ENCODE measurements at places on chromosomes 2 and 18.

GRCh38 chr2:16632598-16632997 lies 33.0 kb downstream of the CYRIA start:
- no peak for DNase-seq

GRCh38 chr2:169300636-169301530 lies 61.5 kb downstream of the LRP2 start:
- DNase-seq = no peak

- DNase-seq = no peak
Measured at GRCh38 chr2:188852772-188853171, 121.4 kb upstream of the COL3A1 start.

DNA sequence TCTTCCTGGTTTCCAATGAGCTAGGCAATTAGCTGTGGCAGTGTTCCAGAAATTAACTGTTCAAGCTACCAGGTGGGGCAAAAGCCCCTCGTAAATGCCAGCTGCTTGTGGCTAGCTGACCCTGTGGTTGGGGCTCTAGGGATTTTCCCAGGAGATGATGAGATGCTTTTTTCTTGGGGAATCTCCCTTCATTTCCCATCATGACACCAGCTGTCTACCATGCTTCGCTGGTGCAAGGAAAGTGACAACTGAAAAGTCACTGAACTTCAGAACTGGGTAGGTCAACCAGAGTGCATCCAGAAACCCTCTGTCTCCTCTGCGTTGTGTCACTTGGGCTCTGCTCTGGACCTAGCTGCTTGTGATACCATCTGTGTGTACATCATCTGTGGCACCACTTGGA lies 386.5 kb upstream of the DCC start:
- no peak for DNase-seq

- DNase-seq = no peak
Measured at GRCh38 chr2:46177461-46178089, 119.6 kb upstream of the EPAS1 start.

DNA sequence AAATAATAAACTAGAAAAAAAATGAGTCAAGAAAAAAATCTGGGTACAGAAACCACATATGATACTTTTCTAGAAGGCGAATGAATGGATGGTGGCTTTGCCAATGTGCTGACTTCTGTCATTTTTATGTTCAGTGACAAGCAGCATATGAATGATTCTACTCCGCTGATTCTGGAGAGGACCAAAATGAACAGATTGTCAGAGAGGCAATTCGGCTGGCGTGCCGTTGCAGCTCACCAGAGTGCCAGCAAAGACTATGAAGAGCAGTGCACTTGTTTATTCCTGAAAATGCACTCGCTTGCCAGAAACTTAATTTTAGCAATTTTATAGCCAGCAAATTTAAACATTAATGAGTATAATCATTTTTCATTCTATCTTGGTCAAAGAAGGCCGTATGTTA lies 105.9 kb upstream of the NYAP2 start:
- no peak for DNase-seq

- DNase-seq = no peak
Measured at GRCh38 chr2:74959106-74959751, 786 bp downstream of the POLE4 start.

- DNase-seq = no peak
Measured at GRCh38 chr2:60357996-60358395, 195.5 kb downstream of the BCL11A start.

DNA sequence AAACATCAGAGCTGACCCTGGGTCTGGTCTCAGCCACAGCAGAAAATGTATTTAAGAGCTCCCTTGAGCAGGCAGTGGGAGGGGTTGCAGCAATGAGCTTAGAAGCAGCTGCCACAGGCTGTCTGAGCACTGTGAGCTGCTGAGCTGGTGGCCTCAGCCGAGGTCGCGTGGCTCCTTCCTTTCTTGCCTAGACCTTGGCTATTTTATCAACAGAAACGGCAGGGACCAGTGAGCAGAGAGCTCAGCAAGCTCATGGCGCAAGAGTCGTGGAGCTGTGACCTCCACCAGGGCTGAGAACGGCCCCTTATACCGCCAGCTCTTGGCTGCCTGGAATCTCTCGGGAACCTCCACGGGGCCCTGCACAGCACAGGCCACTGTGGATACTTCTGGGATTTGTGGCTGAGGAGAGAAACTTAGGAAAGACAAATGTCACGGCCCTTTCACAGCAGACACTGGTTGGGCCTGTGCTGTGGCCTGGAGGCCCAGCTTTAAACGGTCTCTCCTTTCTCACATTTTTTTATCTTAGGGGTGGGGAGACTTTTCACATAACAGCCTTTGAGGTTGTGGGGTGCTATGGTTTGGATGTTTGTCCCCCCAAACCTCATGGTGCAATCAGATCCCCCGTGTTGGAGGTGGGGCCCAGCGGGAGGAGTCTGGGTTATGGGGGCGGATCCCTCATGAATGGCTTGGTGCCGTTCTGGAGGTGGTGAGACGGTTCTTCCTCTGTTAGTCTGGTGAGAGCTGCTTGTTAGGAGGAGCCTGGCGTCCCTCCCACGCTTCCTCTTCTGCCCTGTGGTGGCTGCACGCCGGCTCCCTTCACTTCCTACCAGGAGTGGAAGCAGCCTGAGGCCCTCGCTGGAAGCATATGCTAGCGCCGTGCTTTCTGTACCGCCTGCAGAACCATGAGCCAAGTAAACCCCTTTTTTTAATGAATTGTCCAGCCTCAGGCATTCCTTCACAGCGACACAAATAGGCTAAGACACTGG lies 1.7 kb downstream of the ALLC start:
- DNase-seq = no peak

- no peak for DNase-seq
Measured at GRCh38 chr18:7677424-7677823, 110.3 kb downstream of the PTPRM start.

GRCh38 chr2:17461087-17461475 lies 57.2 kb downstream of the RAD51AP2 start:
- DNase-seq = no peak

DNA sequence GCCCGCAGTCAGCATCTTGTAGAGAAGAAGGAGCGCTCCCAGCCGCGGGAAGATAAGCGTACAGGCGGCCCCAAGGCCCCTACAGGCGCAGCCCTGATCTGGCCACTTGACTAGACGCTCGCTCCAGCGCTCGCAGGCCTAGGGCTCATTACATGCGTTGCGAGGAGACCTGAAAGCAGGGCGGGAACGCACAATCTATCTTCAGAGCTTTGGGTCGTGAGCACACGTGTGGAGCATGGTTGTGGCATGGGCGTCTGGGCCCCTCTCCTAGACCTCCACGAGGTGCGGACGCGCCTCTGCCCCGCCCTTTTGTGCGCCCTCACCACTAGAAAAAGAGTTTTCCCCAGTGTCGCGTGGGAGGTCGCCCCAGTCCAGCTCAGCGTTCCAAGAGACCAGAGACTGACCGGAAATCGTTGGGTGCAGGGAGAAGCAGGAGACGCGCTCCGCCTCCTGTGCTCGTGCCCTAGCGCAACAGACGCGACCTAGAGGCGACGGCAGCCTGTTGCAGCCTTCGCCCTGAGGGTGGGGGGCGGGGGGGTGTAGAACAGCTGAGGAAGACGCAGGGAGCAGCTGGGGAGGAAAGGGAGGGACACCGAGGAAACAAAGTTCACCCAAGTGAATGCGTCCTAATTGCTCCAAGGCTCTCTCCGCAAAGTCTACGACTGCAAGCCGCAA lies 12.6 kb downstream of the NR4A2 start:
- DNase-seq = no peak

- DNase-seq = no peak
Measured at GRCh38 chr2:1941556-1941955, 197.2 kb upstream of the PXDN start.

GRCh38 chr2:240865391-240865790 lies 3.2 kb upstream of the AGXT start:
- DNase-seq = no peak

GRCh38 chr2:134505446-134505845 lies 213.4 kb downstream of the TMEM163 start:
- DNase-seq = no peak

DNA sequence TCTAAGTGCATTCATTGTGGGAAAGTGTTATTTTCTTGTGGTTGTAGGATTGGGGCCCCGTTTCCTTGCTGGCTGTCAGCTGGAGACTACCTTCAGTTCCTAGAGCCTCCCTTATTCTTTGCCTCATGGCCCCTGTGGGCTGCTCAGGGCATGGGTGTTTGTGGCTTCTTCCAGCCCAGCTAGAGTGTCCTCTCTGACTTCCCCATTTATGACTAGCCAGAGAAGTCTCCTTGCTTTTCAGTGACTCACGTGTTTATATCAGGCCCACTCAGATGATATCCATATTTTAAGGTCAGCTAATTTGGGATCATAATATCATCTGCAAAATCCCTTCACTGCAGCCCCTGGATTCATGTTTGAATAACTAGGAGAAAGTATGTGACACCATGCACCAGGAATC lies 62.8 kb downstream of the DTNA start:
- DNase-seq = no peak

DNA sequence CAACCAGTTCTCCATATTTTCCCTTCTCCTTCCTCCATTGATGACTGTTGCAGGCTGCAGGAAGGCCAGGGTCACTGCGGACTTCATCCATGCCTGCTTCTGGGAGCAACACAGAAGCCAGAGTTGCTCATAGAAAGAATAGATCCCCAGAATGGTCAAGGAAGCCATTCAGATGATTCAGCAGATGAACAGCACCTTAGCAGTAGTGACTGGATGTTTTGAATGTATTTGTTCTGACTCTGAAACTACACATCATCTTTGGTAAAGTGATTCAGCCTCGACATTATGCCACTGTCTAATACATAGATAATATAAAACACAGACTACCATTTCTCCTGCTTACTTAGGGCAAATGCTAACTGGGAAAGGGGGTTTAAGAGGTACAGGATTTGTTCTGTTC lies 411.6 kb downstream of the RND3 start:
- no peak for DNase-seq

GRCh38 chr2:213234641-213235040 lies 49.6 kb upstream of the SPAG16 start:
- DNase-seq = no peak

DNA sequence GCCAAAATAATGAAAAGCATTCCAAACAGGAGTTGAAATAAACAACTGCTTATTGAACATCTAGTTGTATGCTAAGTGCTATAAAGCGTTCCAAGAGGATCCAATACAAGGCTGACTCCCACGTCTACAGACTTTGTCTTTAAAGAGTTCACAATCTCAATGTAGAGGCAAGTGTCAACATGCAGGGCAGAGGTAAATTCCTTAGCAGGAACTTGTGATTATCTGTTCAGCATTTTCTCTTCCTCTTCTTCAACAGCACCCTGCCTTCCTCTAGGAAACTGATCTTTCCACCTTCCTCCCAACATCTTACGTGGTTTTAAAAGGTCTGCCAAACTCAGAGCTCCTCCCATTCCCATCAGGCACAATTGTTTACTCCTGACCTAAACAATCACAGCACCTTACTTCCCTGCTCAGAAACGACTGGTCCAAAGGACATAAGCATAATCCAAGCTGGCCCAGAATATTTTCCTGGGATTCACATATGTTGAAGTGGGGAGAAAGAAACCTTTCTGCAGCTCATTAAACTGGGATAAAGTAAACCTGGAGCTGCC lies 83.9 kb downstream of the ITSN2 start:
- no peak for DNase-seq

DNA sequence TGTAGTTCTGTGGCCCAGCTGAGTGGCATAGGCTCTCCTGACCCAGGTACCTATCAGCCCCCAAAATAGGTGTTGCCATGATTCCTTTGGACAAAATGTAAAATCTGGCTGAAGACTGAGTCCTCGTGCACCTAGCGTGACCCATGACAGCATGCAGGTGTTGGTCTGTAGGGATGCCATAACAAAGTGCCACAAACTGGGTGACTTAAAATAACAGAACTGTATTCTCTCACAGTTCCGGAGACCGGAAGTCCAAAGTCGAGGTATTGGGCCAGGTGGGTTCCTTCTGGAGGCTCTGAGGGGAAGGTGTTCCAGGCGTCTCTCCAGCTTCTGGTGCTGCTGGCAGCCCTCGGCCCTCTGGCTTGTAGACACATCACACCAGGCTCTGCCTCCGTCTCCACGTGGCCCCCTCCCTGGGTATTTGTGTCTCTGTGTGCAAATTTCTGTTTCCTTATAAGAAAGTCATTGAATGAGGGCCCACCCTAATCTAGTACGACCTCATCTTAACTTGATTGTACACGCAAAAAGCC lies 34.5 kb downstream of the LRRFIP1 start:
- DNase-seq = no peak

- no peak for DNase-seq
Measured at GRCh38 chr2:46414701-46415100, 64.7 kb upstream of the TMEM247 start.

- DNase-seq = no peak
Measured at GRCh38 chr2:73283545-73284295, 558 bp downstream of the FBXO41 start.

DNA sequence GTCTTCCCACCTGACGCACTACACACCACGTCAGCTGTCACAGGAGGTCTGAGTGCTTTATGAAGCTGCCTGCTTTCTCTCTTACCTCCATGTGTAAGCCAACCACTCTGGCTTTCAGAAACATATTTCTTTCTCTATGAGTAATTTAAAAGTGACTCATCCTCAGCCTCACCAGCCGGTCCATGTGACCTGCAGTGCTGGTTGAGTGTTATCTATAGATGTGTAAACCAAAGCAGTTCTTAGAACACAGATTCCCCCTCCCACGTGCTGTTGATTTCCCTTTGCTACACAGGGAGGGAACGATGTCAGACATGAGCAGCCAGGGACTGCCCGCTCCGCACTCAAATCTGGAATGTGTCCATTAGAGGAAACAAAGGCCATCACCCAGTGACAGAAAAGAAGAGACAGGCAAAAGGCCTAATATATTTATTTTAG lies 157.8 kb downstream of the BCL2 start:
- no peak for DNase-seq

- DNase-seq = no peak
Measured at GRCh38 chr18:75400366-75400765, 27.1 kb downstream of the SMIM21 start.

- no peak for DNase-seq
Measured at GRCh38 chr2:187167491-187167890, 280.6 kb downstream of the CALCRL start.

DNA sequence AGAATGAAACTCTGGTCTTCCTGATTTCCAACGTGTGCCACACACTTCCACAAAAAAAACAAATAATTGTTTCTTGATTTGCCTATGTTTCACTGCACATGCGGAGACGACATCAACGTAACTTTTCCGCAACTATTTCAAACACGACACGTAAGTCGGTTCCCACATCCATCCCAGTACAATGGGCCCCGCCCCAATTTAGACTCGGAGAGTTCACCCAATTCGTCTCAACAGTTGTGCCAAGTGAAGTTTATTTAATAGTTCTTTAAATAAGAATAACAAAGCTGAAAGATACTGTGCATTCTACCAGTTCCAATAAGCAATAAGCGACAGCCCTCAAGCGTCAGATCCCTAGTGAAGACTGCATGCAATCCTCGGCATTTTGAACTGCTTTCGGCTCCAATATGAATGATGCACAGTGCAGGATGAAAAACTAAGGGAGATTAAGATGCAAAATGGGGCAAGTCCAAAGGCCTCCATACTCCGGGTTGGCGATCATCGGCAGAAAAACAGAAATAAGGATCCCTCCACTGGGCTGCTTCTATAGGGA lies 664 bp downstream of the CCT4 start:
- no peak for DNase-seq

GRCh38 chr2:29765721-29766120 lies 155.7 kb downstream of the ALK start:
- DNase-seq = no peak

GRCh38 chr2:126883666-126884040 lies 15.0 kb upstream of the TEX51 start:
- no peak for DNase-seq

Data from stimulated activated CD8-positive, alpha-beta memory T cell treated with anti-CD3 and anti-CD28 coated beads, Interleukin-15, amount 100 ng/mL, for 24 hours (primary cell).